ENCODE measurements at places on chromosomes 3 and 15. TPM values are rescaled to one million over a fixed set of nuclear protein-coding genes. Genes with fewer than 3 reads are reported as not detected.

DNA sequence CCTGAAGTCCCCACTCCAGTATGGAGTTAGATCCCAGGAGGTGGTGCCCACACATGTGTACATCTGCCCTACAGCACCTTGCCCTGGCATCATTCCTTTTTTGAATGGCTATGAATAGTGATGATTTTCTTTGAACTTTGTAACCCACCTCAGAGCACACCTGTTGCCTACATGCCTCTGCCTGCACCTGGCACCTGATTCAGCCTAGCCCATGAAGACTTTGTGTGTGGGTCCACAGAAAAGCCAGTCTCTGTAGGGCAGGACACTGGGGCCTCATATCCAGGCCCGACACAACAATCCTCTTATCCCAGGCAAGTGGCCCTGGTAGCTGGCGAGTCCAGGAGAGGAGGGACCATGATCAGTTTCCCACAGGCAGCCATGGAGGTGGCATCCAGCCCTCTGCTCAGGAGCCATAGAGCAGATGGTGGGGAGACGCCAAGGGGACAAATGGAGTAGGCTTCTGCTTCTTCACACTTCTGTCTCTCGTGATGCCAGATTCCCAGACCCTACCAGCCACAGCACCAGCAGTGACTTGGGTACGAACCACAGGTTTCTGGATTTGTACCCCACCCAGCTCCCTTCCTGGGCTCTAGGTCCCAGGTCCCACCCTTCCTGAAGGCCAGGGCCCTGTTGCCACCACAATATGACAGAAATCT is 230.7 kb downstream of the UACA start:
- DNase-seq, result no peak

DNA sequence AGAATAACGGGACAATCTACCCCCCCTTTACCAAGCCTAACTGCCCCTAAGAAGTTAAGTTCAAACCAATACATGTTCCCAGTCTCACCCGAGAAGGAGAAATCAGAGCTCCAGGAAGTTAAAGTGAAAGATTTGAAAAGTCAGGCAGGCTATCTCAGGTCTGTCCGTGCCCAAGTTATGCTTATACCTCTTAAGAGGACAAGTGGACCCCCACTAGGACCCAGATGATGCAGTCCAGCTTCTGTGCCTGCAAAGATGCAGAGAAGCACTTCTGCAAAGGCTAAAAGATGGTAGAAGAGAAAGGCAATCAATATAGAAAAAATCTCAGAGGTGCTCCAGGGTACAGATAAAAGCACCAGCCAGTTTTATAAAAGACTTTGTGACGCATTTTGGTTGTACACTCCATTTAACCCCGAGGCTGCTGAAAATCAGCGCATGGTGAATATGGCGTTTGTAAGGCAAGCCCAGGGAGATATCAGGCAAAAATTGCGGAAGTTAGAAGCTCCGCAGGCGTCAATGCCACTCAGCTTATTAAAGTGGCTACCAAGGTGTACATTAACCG is 9.8 kb upstream of the SLC9C1 start:
- no peak for DNase-seq

FGD5 gene
- 35.8 TPM for total RNA-seq

STAC gene
- total RNA-seq, result 4.2 TPM

ITIH3 gene
- 23.7 TPM for total RNA-seq

DNA sequence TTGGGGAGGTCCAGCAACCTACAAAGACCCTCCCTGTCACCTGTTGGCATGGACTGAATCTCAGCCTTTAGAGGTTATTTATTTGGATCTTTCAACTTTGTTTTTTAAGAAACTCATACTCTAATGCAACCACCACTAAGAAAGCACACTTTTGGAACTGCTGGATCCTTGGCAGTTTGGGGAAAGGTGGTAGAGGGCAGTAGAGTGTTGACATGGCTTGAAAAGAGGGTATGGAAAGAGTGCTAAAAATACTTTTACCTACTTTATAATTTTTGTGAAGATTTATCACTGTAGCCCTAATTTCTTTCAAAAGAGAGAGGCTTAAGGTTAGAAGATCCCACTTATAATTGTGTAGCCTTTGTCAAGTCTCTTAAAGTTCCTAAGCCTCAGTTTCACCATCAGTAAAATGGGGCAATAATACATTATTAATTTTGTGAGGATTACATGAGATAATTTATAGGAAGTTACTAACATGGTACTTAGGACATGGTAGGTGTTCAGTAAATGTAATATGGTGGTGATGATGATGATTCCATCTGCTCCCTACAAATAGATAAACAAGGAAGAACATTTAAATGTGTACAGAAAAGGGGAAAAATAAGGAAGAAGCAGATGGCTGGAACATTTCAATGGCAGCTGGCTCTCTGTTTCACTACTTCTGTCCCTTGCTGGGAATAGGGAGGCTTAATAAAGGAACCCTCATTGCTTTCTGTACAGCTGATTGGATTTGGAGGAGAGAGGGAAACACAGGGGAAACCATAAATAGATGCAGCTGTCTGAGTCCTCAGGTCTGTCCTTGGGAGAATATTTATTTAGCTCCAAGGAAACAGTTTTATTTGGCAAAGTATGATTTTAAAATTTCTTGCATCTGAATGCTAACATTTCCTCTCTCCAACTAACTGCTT is 208.4 kb upstream of the ADAMTS9 start:
- DNase-seq, result no peak

DNA sequence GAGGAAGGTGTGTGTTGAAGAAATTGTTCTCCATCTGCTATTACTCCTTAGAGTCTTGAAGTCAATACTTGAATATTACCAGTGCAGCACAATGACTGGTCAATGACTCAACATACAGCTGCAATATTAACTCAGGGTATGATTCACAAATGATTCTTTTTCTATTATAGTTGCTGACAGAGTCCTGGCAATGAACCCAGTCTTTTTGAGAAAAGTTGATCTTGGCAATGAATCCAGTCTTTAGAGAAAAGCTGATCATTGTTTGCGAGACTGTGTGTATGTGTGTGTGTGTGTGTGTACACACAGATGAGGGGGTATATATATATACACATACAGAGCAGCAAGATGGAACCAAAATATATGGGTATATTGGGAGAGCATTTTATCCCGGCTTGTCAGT is 315.1 kb downstream of the ZNF385D start:
- DNase-seq, result no peak

DNA sequence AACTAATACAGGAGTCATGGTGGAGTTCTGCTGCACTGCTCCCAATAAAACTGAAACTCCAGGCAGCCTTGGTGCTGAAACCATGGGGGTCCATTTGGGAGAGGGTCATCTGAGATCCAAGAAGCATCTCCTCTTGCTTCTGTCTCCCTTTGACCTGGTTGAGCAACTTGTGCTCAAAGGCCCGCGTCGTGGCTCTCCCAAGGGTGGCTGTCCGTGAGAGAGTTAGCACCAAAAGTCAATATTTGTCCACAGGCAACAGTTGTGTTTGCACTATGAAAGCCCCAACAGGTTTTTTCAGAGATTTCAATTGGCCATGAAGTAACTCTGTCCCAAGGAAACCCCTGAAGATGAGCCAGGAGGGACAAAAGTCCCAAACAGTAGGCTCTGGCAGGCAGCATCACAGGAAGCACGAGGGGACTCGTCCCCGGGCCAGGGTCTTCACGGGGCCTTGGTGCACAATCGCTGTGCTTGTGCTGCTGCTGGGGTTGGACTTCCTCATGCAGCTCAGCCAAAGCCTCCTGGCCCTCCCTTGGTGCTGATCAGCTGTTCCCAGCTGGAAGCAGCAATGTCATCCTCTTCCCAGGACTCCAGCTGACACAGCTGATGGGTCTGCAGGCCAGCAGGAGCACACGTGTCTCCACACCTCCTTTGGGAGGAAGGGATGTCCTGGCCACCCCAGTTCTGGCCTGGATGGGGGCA is 39.4 kb upstream of the WNT5A start:
- no peak for DNase-seq

GRCh38 chr15:69976366-69976994 is 121.2 kb downstream of the TLE3 start:
- DNase-seq, result no peak

DNA sequence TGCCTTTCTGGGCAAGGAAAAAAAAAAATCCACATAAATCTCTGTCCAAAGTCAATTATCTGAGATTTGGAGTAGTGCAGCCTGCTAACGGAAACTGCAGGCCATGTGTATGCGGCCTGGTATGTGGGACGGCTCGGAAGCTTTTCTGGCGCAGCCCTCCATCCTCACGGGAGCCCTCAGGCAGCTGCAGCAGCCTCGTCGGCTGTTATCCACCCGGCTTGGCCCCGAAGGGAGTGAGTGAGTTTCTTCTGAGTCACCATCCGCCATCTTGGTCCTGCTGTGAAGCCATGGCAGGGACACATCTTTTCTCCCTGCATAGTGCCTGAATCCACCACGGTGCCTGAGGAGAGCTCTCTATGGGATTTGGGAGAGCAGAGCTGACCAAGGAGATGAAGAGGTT is 62.8 kb downstream of the POLR2M start:
- peak; percentile 41 for DNase-seq

DNA sequence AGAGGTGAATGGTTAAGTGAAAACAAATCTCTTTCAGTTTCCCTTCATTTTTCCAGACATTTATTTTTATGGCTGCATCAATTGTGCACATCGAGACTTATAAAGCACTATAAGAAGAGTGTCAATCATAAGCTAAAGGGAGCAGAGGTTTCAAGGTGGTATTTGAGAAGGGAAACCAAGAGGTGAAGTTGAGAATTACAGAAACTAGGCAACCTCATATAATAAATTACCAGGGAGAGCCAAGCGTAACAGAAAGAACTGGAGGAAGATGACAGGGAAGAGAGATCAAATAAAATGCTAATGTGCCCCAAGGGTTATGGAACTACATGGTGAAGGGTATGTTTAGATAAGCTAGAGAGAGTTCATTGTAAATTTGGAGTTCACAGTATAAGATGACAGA is 6.3 kb upstream of the CCDC54 start:
- no peak for DNase-seq

- DNase-seq, result no peak
These were observed 107.3 kb downstream of the MINAR1 start for GRCh38 chr15:79539401-79539800.

DNA sequence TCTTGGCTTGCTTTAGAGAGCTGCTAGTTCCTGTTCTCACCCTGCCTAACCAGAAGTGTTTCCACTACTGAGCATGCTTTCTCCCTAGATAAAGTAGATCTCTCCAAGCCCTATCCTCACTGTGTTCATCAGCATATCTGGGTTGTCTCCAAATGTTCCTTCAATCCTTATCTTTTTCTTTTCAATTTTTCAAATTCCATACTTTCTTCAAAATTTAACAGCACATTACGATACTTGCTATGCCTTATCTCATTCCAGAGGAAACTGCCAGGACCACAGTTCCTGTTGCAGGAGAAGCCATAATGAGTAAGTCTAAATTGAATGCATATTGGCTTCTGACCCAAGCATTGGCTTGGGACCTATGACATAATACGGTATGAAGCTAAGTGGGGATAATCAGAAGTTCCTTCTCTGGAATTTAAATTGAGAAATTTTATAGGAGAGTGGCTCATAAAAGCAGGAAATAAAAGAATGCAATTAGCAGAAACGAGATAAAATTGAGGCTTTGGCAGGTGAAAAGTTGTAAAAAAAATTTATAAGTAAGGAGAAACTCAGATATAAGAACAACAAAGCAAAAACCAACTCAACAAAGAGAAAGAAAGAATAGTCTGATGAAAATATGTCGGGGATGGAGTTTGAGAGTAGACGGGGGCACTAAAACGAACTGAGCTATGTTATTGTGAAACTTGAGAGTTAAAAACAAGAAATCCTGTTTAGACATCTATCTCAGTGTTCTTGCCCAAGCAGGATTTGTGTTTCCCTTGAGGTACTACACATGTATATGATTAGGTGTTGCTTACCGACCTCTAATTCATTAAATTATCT is 631.7 kb upstream of the CCDC54 start:
- no peak for DNase-seq

GRCh38 chr3:10837849-10838248 is 21.8 kb downstream of the SLC6A11 start:
- DNase-seq, result no peak

RARB gene
- 9.3 TPM for total RNA-seq

DNA sequence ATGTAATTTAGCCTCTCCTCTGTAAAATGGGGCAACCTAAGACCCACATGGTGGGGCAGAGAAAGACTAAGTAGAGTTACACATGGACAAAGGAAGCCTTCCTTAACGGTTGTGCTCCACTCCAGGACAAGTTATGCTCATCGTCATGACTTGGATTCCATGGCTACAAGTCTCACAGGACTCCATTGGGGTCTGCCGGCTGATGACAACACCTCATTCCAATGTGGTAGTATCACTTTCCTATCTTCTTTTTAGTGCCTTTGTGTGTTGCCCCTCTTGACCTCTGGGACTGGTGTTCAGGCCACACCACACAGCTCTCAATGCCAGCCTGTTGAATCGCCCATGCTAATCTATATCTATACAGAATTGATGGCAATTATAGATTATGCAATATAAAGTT is 181.3 kb upstream of the WNT5A start:
- DNase-seq, result no peak

Measured in tibial nerve (tissue), 4 donors.